Dermis blood vessel endothelial cell (primary cell): ENCODE measurements at places on chromosomes 7 and 10. TPM values are rescaled to one million over a fixed set of nuclear protein-coding genes. Genes with fewer than 3 reads are reported as not detected.

- DNase-seq: peak; percentile 51
These were observed 718 bp upstream of the BPGM start for GRCh38 chr7:134645935-134646334.

- no peak for DNase-seq
These were observed 100.1 kb downstream of the CACNB2 start for GRCh38 chr10:18240185-18240882.

DNA sequence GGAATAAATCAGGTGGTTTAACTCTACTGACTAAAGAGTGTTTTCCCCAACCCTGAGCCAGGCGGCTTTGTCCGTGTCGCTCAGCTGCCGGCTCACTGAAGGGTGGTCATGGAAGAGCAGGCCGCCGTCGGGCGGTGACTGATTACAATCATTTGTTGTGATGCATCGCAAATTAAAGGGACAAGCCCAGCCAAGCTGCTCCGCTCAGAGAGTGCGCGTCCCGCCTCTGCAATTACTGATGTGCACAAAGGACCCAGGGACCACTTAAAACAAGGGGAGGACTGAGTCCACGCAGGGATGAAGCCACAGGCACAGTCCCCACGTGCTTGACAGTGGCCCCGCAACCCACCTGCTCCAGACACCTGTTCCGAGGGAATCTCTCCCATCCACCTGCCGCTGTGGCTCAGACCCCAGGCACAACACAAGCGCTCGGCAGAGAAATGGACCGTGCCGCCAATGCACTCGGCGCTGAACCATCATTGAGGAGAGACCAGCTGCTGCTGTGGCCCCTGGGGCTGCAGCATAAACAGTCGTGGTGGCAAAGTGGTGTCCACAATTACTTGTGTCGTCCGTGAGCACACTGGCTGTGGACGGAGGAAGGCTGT, 526.5 kb downstream of the PTPRN2 start:
- DNase-seq: no peak

GRCh38 chr10:78768876-78769275, 299.9 kb upstream of the ZMIZ1 start:
- no peak for DNase-seq

DNA sequence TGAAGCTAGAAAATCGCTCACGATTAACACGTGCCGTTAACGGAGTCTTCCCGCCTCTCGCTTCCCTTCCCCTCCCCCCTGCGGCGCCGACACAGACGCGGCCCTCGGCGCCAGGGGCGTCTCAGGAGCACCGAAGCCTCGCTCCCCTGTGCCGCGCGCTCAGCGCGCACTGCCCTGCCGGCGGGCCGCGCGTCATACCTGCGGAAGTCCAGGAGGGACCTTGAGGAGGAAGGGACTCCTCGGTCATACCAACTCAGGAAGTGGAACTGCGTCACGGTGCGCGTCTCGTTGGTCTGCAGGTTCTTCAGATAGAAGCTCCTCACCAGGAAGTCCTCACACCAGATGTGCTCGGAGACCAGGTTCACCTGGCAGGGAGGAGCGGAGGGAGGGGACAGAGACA, 239.6 kb downstream of the DNAJB6 start:
- peak; percentile 31 for DNase-seq

DNA sequence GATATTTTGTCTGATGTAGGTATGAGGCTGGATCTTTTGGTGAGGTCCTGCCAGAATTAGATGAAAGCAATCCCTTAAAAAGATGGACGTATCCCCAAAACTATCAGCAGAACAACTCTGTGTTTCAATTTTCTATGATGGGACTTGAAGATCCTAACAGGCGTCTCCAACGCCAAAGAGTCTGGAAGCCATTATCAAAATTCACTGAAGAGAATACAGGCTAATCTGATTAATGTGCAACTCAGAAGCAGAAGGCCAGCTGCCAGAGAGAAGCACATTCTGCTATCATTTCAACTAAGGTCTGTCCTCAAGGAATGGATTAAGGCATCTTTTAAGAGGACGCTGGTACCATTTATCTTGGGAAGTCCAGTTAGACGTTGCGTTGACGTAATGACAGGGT, 119.7 kb downstream of the FGFR2 start:
- no peak for DNase-seq

DNA sequence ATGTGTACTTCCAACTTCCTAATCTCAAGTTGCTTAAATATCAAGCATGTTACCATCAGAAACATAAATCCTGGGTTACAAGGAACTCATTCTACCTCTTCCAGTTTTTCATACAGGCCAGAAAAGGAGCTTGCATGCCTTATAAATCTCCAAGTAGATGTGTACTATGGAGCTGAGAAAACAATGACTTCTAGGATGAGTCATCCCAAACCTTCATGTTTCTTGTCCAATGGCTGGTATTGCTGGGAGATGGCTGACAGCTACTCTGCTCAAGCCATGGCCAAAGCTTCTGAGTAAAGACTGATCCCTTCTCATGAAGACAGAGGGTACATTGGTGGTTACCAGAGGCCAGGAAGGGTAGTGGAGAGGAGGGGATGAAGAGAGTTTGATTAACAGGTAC, 8.6 kb downstream of the RAPGEF5 start:
- peak; percentile 71 for DNase-seq

GRCh38 chr10:78415111-78415510, 381.4 kb downstream of the RPS24 start:
- DNase-seq: no peak

GRCh38 chr7:126044662-126045061, 1115.0 kb upstream of the POT1 start:
- DNase-seq: no peak

Gene GLI3
- total RNA-seq: 1.0 and 1.6 TPM in 2 replicates

Gene ATOH7
- total RNA-seq: not detected in 2 replicates

GRCh38 chr7:137655804-137656203, 191.0 kb downstream of the DGKI start:
- no peak for DNase-seq

DNA sequence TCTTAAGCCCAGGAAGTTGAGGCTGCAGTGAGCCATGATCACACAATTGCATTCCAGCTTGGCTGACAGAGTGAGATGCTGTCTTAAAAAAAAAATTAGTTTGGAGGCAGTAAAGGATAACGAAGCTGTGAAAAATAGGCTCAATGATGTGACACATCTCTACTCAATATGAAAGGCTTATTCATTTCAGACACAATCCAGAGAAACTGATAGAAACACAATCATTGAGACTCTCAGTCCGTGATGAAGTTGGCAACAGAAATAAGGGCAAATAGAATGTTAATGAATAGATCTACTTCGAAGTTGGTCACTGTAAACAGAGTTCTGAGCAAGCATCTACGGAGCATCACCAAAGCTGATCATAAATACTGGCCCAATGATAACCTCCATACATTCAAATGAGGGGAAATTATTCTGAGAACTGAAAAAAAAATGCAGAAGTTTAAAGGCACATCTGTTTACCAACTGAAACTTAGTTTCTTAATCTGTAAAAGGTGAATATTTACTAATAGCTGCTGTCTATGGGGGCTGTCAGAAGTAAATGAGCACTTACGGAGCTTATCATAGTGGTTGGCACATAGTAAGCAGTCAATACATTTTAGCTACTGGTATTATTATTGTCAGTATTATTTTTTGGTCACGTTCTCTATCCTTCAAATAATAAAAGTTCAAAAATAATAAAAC, 70.4 kb downstream of the AKR1B1 start:
- no peak for DNase-seq

DNA sequence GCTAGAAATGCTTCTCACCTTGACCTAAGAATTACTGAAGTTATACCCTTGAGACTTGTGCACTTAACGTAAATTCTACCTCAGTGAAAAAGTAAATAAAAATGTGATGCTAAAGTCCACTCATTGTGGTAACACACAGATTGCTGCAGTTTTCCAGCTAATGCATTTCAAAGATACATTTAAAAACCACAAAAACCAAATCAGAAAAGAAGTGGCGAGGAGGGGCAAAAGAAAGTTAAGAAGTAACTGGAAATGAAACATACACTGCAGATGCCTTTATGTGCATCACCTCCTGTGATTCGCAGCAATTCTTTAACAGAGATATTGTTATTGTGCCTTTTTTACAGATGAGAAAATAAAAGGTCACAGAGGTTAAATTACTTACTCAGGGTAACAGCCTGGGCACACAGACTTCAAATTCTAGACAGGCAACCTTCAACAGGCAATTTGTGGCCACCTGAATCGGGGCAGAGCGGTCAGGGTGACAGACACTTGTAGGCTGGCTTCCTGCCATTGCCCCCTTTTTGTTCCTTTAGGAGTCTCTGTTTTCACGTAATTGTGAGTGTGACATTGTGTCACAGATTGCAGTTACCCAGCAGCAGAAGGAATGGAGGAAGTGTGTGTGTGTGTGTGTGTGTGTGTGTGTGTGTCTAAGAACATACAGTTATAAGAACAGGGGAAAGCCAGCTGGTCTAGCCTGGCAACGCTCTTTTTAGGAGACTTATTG, 1.9 kb downstream of the WIPF3 start:
- no peak for DNase-seq

- no peak for DNase-seq
These were observed 221.5 kb upstream of the FOXK1 start for GRCh38 chr7:4460597-4460996.

GRCh38 chr10:101624526-101625102, 36.5 kb downstream of the DPCD start:
- DNase-seq: peak; percentile 20

Gene PPP1R17
- not detected in 2 replicates for total RNA-seq

DNA sequence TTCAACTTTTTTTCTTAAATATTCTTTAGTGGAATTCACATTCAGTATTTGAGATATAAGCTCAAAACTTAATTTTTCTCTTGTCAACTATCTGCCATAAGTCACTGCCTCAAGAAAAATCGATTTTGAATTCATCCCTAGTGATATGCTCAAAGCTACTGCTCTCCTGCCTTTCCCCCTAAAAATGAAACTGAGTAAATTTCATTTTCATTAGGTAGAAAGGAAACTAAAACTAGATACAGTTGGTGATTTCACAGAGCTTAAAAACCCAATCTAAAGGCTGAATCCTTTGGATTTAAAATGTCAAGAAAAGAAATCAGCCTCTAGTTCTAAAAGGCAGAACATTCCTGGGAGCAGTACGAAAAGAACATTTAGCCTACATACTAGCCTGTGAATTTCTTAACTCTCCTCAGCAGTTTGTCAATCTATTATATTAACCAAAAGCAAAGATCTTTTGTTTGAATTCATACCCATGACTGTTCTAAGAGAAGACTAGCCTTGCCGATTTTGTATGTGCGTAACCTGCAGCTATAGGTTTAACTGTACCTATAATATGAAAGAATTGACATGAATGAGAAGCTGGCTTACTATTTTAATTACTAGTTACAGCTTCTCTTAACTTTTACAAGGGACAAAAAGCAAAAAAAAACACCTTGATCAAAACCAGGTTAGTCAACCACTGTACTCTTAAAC, 4.9 kb upstream of the FAM53B start:
- no peak for DNase-seq

GRCh38 chr10:11260170-11260569, 242.5 kb downstream of the CELF2 start:
- DNase-seq: no peak

Gene SPDYE5
- total RNA-seq: not detected in 2 replicates

- peak; percentile 20 for DNase-seq
These were observed 118.1 kb upstream of the LYZL2 start for GRCh38 chr10:30747633-30748032.

DNA sequence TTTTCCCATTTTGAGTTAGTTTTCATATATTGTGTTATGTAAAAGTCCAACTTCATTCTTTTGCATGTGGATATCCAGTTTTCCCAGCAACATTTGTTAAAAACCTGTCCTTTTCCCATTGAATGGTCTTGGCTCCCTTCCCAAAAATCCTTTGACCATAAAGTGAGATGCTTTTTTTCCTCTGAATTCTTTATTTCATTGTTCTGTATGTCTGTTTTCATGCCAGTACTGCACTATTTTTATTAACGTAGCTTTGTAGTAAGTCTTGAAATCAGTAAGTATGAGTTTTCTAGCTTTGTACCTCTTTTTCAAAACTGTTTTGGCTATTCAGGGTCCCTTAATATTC, 20.0 kb downstream of the C1GALT1 start:
- DNase-seq: peak; percentile 36

Gene GBX1
- total RNA-seq: not detected in 2 replicates

DNA sequence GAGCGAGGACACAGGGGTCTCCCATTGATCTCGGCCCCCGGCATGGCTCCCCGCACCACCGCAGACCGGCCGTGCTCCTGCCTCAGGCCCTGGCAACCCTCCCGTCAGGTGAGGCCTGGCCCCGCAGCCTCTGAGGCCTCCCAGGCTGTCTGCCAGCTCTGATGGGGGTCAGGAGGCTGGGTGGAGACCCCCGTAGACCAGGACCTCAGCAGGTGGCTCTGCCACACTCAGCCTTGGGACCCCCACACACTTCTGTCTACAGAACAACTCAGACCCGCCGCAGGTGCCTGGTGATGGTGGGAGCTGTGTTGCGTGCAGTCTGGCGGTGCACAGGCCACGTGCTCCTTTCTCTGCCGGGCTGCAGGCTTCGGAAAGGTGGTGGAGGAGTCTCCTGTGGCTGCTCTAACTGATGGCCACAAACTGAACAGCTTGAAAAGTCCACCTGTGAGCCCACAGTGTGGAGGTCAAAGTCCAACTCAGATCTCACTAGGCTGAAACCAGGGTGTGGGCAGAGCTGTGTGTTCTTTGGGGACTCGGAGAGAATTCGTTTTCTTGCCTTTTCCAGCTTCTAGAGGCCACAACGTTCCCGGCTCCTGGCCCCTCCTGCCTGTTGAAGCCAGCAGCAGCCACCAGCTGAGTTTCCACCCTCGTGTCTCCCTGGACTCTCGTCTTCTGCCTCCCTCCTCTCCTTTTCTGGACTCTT, 62.5 kb downstream of the PWWP2B start:
- DNase-seq: no peak

DNA sequence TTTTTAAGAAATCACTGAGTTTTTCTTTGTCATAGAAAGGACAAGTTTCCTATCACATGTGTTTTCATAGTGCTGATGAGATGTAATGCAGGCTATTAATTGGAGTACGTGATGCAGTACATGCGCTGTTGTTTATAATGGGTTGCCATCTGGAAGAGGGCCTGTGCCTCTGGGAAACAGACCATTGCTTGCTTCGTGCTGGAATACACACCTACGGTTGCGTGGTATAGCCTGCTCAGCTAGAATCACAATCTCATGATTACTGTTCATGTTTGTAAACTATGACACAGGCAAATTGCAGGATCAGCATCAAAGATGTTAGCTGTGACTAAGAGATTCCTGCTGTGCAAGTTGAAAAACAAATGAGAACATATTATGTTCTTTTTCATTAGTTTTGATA, 107.2 kb upstream of the STEAP1B start:
- no peak for DNase-seq

- DNase-seq: no peak
These were observed 79.0 kb upstream of the EMX2 start for GRCh38 chr10:117463545-117463920.

DNA sequence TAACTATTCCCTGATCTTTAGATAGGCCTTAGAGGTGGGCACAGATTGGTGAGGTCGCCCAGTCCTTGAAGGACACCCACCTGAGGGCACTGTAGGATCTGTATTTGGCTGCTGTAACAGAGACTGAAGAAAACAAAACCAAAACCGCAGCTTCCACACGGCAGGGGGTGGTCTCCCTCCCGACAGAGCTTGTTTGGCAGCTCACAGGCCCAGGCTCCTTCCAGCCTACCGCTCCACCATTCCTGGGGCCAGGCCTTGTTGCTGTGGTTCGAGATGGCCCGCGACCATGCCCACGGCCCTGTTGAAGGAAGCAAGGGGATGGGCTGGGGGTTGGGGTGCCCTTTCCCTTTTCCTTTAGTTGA, 30.4 kb downstream of the ZNF783 start:
- DNase-seq: no peak
